Activated naive CD8-positive, alpha-beta T cell treated with anti-CD3 and anti-CD28 coated beads, Interleukin-2, amount 10 ng/mL, durations not matched to agents 7 days and 5 days (primary cell): ENCODE measurements at places on chromosomes 11 and 22. TPM values are rescaled to one million over a fixed set of nuclear protein-coding genes. Genes with fewer than 3 reads are reported as not detected.

DNA sequence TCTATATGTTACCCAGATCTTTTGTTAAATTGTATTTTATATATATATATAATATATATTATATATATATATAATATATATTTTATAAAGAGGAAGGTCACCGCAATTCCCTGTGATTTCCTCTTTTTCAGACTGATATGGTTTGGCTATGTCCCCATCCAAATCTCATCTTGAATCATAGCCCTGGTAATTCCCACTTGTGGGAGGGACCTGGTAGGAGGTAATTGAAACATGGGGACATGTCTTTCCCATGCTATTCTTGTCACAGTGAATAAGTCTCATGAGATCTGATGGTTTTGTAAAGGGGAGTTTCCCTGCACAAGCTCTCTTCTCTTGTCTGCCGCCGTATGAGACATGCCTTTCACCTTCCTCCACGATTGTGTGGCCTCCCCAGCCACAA is 157.6 kb downstream of the RAB38 start:
- H3K36me3 ChIP-seq = no peaks in the 10 kb centered on the region
- no peak overlapping the region for H3K27ac ChIP-seq
- no peaks in the 10 kb centered on the region for H3K4me1 ChIP-seq
- no peak overlapping the region for H3K4me3 ChIP-seq
- H3K27me3 ChIP-seq = peaks cover 1% of the 10 kb centered on the region

DNA sequence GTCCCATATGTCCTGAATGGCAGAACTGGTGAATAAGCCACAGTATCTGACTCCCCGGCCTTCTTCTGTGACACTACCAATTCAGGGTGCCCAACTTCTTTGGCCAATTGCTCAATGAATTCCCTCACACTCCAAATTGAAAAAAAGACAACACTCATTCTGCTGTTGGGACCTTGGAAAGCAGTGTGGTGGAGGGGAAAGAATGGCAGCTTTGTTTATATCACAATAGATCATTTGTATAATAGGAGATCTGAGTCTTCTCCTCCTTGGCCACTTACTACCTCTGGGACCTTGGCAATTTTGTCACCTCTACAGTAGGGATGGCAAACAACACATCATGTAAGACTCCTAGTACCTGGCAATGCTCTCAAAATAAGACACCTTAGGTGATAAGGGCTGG is 64.6 kb downstream of the OPCML start:
- no peaks in the 10 kb centered on the region for H3K27me3 ChIP-seq
- H3K36me3 ChIP-seq = no peaks in the 10 kb centered on the region
- no peak for DNase-seq
- H3K27ac ChIP-seq = no peak overlapping the region
- no peaks in the 10 kb centered on the region for H3K4me1 ChIP-seq

DNA sequence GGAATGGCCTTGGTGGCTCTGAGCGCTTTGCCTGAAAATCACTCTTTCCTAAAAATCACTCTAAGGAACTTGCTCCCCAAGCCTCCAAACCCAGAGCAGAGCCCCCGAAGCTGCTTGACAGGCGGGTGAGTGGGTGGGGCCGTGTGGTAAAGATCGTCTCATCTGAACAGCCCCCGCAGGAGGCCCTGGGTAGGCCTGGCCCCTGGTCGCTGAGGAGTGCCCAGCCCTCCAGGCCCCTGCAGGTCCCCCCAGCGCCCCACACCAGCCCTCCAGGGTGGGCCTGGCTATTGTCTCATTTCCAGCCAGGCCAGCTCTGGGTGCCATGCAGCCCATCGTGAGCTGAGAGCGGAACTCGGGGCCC is 17.2 kb upstream of the PIM3 start:
- H3K27ac ChIP-seq = peak overlapping the region; percentile 16
- no peak overlapping the region for H3K4me3 ChIP-seq
- no peak for DNase-seq
- H3K4me1 ChIP-seq = peaks cover 3% of the 10 kb centered on the region
- peaks cover 3% of the 10 kb centered on the region for H3K36me3 ChIP-seq

GRCh38 chr11:45995342-45995734 is 72.9 kb downstream of the LARGE2 start:
- H3K4me3 ChIP-seq = no peak overlapping the region
- H3K27ac ChIP-seq = no peak overlapping the region
- no peaks in the 10 kb centered on the region for H3K36me3 ChIP-seq
- DNase-seq = no peak
- no peaks in the 10 kb centered on the region for H3K4me1 ChIP-seq
- H3K27me3 ChIP-seq = no peaks in the 10 kb centered on the region

DNA sequence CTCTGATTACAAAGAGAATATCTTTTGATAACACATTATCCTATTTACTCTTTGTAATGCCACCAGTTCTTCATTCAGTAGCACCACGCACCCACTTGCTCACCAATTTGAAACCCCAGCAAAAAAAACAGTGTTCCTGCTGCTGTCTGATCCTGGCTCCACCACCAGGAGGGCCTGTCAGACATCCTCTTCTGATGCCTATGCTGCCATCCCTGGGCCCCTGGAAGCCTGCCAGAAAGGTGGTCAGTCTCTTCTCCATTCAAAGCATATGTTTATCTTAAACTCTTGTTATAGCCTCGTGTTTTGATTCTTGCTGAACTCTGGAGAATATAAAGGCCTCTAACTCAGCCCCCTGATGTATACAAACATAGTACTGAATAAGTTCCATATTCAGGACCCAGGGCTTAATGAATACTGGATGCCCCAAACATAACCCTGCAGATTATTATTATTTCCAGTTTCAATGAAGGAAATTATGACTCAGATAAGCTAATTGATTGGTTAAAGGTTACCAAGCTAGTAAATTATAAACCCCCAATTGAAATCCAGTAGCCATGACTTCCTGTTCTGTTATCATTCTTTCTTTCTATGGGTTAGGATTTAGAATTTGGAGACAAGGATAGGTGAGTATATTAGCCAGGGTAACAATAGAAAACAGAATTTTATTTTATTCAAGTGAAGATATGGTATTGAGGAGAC is 116.7 kb downstream of the NTM start:
- no peaks in the 10 kb centered on the region for H3K4me1 ChIP-seq
- H3K27me3 ChIP-seq = no peaks in the 10 kb centered on the region
- DNase-seq = no peak
- no peaks in the 10 kb centered on the region for H3K36me3 ChIP-seq
- no peak overlapping the region for H3K27ac ChIP-seq
- no peak overlapping the region for H3K4me3 ChIP-seq

GRCh38 chr11:44979543-44980399 is 29.1 kb upstream of the TP53I11 start:
- H3K4me1 ChIP-seq = peaks cover 15% of the 10 kb centered on the region
- no peaks in the 10 kb centered on the region for H3K36me3 ChIP-seq
- H3K27ac ChIP-seq = peak overlapping the region; percentile 5
- H3K27me3 ChIP-seq = no peaks in the 10 kb centered on the region
- no peak overlapping the region for H3K4me3 ChIP-seq

DNA sequence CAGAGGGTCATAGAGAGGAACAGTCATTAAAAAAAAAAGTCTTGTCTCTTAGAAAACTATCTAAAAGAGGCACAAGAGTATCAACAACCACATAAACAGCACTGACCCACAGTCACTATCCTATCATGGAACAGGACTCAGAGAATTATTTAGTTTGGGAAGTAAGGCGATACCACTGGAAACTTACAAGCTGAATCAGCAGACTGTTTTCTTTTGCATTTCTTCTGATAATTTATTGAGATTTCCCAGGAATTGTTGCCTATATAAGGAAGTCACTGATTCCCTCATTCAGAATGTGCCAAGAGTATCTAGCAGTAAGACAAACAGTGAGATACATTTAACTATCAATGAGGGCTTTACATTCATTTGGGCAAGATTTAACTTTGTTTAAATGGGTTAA is 304.1 kb downstream of the GUCY1A2 start:
- no peak overlapping the region for H3K4me3 ChIP-seq
- H3K36me3 ChIP-seq = no peaks in the 10 kb centered on the region
- no peak overlapping the region for H3K27ac ChIP-seq

DNA sequence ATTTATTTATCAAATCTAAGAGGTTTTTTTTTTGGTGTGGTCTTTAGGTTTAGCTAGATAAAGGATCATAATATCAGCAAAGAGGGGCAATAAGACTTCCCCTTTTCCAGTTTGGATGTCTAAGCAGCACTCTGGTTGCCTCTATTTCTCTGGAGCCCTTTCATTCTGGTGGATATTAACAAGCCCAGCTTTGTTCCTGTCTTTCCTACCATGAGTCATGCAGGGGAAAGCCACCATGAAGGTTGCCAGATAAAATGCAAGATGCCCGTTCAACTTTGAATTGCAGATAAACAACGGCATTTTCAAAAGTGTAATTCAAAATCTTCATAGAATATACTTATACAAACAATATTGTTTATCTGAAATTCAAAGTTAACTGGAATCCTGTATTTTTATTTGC is 143.6 kb downstream of the ADAMTS15 start:
- H3K36me3 ChIP-seq = no peaks in the 10 kb centered on the region
- H3K4me3 ChIP-seq = no peak overlapping the region
- no peaks in the 10 kb centered on the region for H3K4me1 ChIP-seq
- no peak for DNase-seq

DNA sequence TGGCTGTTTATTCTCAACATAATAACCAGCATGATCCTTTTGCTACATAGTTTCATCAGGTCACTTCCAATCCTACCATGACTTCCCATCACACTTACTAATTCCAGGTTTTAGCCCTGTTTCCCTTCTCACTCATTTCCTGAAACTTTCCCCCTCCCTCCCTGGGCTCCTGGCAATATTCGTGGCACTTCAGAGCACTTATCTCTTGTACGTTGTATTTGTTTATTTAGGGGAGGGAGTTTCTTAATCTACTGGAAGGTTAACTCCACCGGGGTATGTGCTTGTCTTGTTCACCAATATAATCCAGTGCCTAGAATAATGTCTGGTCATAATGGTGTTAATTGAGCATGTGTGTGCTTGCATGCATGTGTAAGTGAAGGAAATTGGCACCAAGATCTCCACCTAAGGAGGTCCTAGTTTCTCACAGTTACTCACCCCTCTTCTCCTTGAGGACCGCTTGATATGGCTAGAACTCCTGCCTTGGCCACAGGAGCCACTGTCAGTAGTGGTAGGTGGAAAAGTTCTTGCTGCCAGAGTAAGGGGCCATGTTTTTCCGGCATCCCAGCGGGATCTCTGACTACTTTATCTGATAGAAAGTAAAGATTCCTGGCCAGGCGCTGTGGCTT is 11.7 kb downstream of the EIF3L start:
- no peak for DNase-seq
- peaks cover 24% of the 10 kb centered on the region for H3K36me3 ChIP-seq
- no peaks in the 10 kb centered on the region for H3K27me3 ChIP-seq
- H3K4me3 ChIP-seq = no peak overlapping the region
- no peak overlapping the region for H3K27ac ChIP-seq
- peaks cover 4% of the 10 kb centered on the region for H3K4me1 ChIP-seq

DNA sequence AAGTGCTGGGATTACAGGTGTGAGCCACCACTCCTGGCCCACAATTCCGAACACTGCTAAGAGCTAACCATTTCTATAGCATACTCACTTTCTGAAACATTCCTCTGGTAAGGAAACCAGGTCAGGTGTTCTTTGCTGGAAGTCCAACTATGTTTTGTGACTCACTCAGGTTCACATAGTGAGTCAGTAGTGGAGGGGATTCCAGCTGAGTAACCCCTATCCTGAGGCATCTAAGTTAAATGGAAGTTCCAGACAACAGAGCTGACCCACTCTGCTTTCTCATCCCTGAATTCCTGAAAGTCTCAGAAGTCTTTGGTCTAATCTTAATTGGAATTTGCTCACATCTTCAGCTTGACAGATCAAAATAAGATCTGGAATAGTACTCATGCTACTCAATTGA is 3.0 kb upstream of the CHRNA10 start:
- peaks cover 25% of the 10 kb centered on the region for H3K36me3 ChIP-seq
- H3K4me1 ChIP-seq = peaks cover 2% of the 10 kb centered on the region
- no peak overlapping the region for H3K4me3 ChIP-seq
- H3K27ac ChIP-seq = no peak overlapping the region
- no peak for DNase-seq

- H3K36me3 ChIP-seq = no peaks in the 10 kb centered on the region
- H3K27ac ChIP-seq = no peak within 1 kb of the TSS
- no peak within 1 kb of the TSS for H3K4me3 ChIP-seq
- peak; percentile 26 for DNase-seq
Observed at GRCh38 chr11:124897674-124898262, at the start of gene ROBO4. Gene ROBO4, minus strand, starts transcription at chr11:124897865. Its CDS starts 70 bp downstream, at chr11:124897795.

DNA sequence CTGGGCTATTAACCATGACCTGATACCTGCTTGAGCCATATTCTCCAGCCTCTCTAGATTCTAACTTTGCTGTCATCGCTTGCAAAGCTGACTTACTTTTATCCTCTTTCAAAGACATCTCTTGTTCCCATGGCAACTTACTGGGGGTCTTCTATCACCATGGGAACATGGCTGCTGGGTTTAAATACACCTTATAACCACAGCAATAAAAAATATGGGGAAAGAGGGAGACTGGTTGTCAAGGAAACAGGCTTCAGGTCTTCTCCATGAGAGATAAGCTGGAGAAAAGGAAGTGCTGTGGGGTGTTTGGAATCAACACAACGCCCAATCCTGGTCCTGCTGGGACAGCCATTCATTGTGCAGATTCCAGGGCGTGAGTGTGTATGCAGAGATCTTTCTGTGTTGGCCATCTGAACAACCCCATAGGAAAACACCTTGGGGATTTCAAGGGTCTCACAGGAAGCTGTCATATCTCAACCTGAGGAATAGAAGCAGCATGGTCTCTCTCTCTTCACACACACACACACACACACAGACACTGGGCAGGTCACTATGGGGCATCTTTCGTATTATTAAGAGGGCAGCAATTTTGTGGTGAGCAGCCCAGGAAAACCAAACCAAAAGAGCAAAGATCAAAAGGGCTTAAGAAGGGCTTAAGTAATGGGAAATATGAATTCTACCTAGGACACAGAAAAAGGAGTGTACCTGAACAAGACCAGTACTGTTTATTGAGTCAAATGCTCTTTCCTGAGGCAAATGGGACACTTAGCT is 344.7 kb upstream of the NCAM1 start:
- peaks cover 8% of the 10 kb centered on the region for H3K27me3 ChIP-seq
- H3K36me3 ChIP-seq = no peaks in the 10 kb centered on the region
- H3K4me1 ChIP-seq = no peaks in the 10 kb centered on the region
- no peak overlapping the region for H3K4me3 ChIP-seq
- H3K27ac ChIP-seq = no peak overlapping the region

MYOD1 gene
- not detected for total RNA-seq

SLC35F2 gene
- total RNA-seq = 5.3 TPM

OR51B2 gene
- not detected for total RNA-seq
